ENCODE measurements at places on chromosomes 16 and 17. TPM values are rescaled to one million over a fixed set of nuclear protein-coding genes. Genes with fewer than 3 reads are reported as not detected.

HOXB8 gene
- total RNA-seq: not detected

EMP2 gene
- 85.0 TPM for total RNA-seq

DNA sequence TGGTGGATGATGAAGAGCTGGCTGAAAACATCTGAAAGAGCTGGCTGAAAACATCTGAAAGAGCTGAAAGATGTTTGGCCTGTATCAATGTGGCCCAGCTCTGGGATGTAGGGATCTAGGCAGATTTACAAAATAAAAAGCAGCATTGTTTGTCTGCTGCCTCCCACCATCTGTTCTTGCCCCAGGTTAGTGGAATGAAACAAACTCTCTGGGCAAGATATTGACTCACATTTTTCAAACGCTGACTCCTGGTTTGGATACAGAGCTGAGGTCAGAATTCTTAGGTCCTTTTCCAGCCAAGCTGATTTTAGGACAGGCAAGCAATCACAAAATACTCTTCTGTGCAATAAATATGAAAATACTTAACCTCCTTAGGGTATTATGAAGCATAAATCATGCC, 139.0 kb downstream of the STX8 start:
- no peak for DNase-seq

GRCh38 chr16:49854188-49854795, 1.6 kb downstream of the ZNF423 start:
- peak; percentile 63 for DNase-seq

DNA sequence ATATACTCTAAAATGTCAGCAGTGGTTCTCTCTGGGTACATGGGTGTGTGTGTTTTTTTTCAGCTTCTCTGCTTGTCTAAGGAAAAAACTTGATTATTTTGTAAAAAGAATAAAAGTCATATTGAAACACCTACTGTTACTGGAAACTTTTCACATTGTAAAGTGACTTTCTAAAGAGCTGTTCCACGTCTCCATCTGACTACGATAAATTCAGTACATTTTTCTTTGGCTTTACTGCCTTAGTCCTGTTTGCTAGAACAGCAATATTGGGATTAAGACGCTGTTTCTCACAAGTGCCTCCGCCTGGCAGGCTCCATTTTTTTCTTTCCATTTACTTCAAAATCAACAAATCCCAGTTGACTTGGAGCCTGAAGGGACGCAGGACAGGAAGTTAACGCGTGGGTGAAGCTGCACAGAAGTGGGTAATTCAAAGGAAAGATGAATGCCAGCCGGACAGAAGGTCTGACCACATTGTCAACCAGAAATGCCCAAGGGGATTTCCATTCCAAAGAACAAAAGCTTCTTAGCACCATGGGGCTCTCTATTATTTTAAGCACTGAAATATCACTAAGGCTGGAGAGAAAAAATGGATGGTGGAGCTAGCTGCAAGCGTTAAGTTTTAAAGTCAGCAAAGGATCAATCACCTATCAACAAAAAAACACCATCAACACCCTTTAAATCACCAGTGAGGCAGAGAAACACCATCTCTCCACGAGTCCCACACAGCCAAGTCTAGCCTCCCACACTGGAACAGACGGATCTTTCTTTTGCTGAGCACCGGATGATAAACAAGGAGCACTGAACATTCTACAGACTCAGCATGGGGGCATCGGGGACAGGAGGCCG, 8.4 kb downstream of the GLOD4 start:
- no peak for DNase-seq
